ENCODE measurements at places on chromosomes 11 and 22.

GRCh38 chr11:23644443-23644842 is 784.2 kb upstream of the CCDC179 start:
- no peak for DNase-seq

- no peak for DNase-seq
Observed at GRCh38 chr11:101453682-101454081, 130.1 kb downstream of the TRPC6 start.

GRCh38 chr11:63951779-63952536 is 13.2 kb downstream of the NAA40 start:
- DNase-seq: no peak

DNA sequence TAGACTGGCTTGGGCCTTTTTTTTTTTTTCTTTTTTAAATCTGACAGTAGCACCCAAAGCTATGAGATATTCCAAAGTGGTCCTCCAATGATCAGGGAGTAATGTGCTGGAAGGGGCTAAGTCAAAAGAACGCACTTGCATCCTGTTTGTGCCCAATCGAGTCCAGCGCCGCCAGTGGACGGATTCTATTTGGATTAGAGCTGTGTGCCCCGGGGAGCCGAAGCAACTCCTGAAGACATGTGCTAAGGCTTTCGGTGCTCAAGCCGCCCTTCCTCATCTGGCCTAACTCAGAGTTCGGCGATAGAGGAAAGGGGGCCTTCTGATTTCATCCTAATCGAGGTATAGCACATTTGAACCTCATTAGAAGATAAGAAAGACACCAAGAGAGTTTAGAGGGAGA is 147.8 kb upstream of the NECTIN1 start:
- no peak for DNase-seq

DNA sequence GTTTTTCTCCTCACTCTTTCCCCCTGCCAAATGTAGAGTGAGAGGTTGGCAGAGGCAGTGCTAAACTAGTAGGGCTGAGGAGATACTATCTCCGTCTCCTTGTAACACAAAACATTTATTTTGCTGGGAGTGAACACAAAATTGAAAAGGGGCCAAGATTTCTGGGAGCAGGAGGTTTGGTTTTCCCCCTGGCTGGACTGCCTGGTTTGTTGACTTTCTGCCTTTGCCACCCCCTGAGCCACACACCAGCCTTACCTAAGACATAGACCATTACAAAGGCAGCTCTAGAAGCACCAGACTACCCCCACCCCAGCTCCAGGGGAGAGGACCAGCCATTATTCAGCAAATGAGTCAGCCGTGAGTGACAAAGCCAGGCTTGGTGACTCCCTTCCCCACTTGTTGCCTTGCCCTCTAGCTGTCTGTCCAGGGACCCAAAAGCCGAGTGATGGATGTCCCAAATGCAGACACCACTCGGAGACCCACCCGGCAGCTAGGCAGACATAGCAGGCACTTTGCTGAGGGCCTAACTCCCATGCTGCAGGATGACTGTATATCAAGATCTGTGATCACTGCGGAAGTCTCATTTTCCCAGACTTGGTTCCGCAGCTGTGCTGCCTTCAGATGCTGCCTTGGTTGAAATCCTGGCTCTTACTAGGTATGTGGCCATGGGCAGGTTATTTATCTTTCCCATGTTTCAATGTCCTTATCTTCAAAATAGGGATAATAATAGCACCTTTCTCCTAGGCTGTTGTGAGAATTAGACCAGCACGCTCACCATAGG is 17.7 kb upstream of the CDON start:
- peak; percentile 21 for DNase-seq

DNA sequence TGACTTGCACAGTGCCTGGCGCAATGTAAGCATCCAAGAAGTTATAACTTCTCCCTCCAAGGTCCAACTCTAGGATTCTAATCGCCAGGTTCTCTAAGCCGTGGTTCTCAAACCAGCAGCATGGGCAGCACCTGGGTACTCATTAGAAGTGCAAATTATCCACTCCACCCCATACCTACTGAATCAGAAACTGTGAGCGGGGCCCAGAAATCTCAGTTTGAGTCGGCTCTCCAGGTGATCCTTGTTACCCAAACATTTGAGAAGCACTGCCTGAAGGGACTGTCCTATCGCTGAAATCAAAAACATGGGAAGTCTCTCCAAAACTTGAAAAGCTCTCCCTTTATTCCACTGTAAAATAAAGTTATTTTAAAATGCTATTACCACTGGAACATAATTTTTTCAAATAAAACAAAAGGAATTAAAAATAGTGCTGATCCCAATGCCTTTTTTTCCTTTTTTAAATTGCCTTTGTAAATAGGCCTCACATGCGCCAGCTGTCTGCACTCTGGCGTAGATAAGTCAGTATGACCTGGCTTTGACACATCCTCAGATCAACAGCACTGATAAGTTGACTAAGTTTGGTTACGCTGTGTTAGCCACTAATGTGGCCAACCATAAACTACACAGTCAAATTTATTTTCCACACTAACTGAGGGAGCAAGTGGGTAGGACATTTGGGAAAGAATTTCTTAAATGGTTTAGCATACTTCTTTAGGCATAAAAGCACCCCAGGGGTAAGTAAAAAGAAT is 8.4 kb upstream of the CTR9 start:
- peak; percentile 77 for DNase-seq

- no peak for DNase-seq
Observed at GRCh38 chr11:102990145-102990544, 34.6 kb upstream of the MMP13 start.

DNA sequence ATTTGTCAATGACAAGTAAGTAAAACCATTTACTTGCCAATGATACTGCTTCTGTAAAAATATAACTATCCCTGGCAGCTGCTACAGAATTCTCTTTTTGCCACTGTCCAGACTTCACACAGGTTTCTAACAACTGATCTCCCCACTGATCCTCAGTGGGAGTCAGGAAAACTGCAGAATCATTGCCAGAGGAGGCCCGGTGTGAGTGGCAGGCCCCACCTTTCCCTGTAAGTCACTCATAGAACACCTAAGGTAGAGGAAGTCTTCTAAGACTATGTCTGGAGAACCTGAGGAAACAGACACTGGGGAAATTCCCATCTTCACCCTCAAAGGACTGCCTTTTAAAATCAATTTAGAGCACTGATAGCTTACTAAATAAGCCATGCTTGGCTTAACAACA is 66.3 kb downstream of the ZC3H12C start:
- no peak for DNase-seq

DNA sequence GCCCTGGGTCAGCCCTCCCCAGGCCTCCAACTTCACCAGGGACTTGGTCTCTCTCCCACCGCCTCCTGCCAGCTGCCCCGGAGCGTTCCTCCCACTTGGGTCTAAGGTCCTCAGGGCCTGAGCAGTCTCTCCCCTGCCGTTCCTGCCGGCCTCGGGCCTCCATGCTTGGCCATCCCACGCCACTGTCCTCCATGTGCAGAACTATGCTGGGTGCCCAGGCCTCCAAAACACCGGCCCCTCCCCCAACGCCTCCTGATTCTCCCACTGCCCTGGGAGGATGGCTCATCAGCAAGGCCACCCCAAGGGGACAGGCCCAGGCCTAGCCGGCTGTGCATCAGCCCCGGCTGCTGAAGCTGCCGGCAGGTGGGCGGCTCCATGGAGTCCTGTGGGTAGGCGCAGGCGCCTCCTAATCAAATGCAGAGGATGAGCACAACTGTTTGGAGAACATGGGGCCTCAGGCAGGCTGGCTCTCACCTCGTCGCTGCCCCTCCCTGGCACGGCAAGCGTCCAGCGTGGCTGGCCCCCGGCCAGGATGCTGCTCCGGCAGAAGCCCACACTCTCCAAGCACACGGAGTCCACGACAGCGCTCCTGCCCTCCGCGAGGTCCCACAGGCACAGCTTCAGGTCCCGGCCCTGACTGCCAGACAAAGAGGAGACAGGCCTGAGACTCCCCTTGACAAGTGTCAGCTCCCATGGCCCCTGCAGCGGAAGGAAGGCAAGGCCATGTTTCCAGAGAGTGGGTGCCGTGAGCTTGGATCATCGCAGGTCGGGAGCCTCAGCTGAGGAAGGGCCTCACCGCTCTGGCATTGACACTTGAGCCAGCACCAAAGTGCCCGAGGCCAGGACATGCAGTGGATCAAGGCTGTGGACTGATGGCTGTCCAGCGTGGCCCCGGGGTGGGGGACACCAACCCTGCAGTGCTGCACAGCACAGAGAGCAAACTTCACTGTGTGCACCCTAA is 42.6 kb downstream of the GNB1L start:
- DNase-seq: no peak

GRCh38 chr11:98194611-98195010 is 826.1 kb upstream of the CNTN5 start:
- no peak for DNase-seq

DNA sequence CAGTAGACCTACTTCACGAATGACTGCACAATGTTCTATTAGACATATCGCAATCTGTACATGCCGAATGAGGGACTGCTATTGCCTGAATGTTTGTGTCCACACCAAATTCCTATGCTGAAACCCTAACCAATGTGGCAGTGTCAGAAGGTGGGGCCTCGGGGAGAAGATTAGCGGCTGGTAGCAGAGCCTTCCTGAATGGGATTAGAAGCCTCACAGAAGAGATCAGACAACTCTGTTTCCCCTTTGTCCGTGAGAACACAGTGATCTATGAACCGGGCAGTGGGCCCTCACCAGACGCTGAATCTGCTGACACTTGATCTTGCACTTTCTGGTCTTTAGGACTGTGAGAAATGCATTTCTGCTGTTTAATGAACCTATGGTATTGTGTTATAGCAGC is 33.1 kb downstream of the LRFN4 start:
- DNase-seq: no peak

GRCh38 chr11:46633291-46634217 is 16.2 kb downstream of the ATG13 start:
- no peak for DNase-seq

GRCh38 chr11:61004180-61004611 is 32.7 kb downstream of the CD6 start:
- DNase-seq: no peak

GRCh38 chr11:42591841-42592240 is 720.0 kb upstream of the API5 start:
- DNase-seq: peak; percentile 30

DNA sequence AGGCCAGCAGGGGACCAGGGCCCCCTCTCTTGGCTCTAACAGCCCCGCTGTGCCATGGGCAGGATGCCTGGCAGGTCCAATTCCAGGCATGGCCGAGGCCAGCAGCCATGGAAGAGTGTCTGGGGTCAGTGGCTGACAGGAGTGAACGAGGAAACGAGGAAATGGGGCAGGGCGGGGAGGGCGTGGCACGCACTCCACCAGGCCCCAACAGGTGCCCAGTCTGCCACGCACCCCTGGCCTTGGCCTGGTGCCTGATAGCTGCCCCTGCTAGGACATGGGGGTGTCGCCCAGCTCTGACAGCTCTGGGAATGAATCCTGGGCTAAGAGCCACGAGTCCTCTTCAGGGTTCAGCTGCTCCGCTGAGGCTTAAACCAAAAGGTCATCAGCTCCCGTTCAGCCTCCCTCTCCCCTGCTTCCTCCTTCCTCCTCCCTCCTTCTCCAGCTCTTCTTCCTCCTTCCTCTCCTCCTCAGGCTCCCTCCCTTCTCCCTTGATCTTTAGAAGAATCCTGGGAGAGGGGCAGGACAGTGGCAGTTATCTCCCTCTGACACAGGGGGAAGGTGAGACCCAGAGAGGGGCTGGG is 11.5 kb upstream of the TBC1D22A start:
- DNase-seq: no peak

DNA sequence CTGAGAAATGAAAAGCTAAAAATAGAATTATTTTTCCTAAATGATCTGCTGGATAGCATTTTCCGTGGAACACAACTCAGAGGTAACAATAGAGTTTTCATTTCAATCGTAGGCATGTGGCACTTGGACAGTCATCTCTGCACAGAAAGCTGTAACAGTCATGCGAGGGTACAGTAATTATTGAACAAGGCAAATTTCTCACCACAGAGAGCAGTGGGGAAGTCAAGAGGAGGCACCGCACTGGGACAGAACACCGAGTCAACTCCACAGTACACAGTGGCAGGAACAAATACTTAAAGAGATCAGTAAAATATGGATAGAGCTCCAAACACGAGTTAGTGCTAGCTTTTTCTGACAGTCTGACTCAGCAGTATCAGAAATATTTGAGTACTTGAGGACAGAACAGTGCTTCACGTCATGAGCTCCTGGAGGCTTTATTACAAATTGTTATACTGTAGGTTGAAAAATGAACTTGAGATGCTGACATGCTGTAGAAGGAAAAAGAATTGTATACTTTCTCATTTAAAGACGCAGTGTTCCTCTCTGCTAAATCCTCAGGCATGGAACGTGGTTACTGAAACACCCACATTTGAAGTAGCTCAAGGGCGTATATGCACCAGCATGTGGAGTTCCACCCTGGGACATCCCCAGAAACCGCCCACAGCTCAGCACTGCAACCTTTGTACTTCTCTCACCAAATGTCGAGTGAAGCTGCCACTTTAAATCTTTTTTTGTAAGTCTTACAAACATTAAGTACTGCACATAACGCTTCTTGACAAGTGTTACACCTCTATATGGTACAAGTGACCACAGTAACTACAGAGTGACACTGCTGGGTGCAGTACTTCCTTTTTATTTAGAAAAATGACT is 27.4 kb upstream of the YPEL1 start:
- no peak for DNase-seq

DNA sequence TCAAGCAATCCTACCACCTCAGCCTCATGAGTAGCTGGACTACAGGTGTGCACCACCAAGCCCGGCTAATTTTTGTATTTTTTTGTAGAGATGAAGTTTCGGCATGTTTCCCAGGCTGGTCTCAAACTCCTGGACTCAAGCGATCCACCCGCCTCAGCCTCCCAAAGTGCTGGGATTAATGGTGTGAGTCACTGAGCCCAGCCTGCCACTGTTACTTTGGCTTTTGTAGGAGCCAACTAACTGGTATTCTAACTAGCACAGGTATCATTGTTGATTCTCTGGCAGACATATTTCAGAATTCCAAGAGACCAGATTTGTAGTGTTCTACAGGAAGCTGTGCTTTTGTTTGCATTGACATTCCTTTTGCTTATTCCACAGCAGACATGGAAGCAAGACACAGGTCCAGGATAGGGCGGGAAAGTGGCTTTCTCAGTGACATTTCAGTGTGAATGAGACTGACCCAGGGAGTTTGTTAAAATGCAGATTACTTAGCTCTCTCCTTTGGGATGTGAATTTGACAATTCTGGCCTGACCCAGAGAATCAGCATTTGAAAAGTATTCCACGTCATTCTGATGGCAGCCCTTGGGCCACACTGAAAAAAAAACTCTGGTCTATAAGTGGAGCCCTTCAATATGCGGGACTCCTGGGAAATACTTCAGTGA is 52.2 kb upstream of the PAX6 start:
- DNase-seq: no peak
